Activated CD8-positive, alpha-beta T cell treated with anti-CD3 and anti-CD28 coated beads for 36 hours (primary cell): ENCODE measurements at places on chromosomes 6 and 20. TPM values are rescaled to one million over a fixed set of nuclear protein-coding genes. Genes with fewer than 3 reads are reported as not detected.

DNA sequence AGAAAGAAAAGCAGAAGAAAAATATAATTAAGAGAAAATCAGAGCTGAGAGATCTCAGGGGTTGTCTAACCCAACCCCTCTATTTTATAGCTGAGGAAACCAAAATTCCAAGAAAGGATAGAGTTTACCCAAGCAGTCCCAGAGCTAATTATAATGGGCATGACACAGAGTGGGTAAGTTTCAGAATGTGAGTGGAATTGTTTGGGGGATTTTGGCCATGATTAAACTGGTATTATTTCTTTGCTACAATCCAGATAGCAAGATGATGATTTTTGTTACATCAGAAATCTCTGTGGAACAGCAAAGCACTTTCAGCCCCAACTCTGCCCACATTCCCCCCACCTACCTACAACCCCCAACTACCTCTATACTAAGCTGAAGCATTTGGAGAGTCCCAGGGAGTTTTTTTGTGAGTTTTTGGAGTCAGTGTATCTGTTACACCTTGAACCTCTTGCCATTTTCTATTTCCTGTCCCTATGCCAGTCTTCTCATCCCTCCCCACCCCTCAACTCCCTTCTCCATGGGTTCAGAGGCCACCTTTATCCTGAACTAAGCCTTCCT lies 24.7 kb downstream of the POFUT1 start:
- peak; percentile 74 for DNase-seq

DNA sequence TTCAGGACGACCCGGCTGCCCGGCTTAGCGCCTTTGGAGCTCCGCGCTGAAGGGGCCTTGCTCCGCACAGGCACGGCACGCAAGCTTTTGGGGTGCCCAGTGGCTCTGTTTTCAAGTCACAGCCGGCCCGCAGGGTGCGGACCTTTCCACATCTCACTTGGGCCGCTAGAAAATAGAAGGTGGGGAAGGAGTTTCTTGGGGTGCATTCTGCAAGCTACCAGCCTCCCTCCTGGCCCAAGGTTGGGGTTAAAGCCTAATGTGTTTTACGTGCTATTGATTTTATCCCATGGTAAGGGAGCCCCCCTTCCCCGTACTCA lies 561 bp downstream of the KAT14 start:
- no peak for DNase-seq

GRCh38 chr6:142881761-142882160 lies 63.2 kb downstream of the HIVEP2 start:
- DNase-seq: no peak

Gene SERAC1
- total RNA-seq: 4.2 TPM

GRCh38 chr6:106988664-106989063 lies 14.1 kb upstream of the CD24 start:
- DNase-seq: no peak

DNA sequence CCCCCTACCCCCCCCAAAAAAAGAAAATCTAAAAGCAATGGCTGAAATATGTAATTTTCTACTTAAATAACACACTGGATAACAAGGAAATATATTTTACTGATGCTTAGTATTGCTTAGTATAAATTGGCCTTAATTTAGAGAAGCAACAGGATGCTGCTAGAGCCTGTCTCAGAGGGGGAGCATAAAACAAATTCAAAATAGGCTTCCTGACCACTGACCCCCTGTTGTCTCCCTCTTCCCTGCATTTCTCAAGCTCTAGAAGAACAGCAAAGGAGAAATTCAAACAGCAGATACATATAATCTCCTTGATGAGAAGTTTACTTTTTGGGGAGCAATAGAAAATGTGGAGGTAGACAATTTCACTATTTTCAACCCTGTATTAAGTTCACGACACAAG lies 631.1 kb upstream of the GJE1 start:
- DNase-seq: no peak

DNA sequence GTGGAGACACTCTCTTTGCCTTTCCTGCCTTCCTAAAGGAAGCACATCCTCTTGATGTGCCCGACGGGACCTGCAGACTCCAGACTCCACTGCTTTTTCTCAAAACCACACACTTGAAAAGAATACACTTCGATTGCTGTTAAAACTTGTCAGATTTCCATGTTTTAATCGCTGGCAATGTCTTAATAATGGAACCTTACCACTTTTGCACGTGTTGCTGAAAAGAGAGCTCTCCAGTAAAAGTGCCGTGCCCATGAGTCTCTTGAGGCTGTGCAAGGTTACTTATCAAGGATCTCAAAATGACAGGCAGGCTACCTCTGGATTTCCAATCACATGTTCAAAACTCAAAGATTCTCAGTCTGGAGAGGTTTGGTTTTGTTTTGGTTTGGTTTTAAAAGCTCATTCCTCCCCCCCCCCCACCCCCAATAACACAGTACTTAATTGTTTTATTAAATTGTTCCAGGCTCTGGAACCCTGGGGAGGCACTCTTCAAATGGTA lies 12.0 kb upstream of the TFAP2A start:
- DNase-seq: no peak

- no peak for DNase-seq
Measured at GRCh38 chr6:15577106-15577505, 85.7 kb downstream of the DTNBP1 start.

DNA sequence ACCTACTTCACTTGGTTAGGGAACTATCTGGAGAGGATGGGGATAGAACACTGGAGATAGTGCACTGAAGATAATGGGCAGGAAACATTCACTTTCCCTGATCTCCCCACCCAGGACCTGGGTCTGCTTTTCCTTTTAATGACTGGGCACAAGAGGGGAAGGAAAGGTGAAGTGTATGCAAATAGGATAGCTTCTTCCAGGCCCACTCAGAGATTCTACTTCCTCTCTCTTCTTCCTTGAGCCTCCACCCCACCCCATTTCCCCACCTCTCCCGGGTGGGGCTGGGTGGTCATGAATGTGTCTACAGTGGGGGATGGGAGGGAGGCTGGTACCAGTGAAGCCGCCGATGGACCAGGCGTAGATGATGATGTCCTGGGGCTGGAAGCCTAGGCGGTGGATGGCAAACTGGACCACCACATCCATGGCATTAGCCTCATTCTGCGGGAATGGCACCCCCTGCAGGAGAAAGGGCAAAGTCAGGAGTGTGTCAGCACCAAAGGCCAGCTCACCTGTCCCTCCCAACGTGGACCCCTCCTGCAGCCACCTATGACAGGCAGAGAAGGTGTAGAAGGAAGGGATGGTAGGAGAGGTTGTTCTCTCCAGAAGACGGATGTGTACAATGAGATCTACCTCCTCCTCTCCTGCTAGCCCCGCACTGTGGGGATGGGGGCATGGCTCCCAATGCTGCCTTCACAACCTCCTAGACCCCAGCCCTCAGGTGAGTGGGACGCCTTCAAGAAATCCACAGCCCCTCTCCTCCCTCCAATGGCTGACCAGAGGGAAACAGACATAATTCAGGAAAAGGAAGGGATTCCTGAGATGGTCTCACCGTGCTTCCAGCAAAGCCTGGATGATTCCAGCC lies 8.6 kb upstream of the LY6G5C start:
- peak; percentile 28 for DNase-seq

DNA sequence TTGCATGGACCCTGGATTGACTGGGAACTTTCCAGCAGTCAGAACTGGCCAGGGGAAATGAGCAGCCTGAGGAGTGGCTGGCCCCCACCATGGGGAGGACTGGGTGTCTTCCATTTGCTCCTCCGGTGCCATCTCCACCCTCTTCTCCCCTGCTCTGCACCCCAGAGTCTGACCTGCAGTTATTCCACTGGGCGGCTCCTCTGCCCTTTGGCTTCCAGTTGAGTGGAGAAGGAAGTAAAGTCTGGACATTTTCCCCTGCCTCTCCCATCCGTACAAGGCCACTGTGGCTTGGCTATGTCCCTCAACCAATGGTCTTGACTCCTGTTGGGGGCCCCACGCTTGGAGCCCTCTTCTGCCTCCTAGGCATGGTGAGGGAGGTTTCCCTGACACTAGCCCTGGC lies 47.9 kb upstream of the NEDD9 start:
- no peak for DNase-seq

DNA sequence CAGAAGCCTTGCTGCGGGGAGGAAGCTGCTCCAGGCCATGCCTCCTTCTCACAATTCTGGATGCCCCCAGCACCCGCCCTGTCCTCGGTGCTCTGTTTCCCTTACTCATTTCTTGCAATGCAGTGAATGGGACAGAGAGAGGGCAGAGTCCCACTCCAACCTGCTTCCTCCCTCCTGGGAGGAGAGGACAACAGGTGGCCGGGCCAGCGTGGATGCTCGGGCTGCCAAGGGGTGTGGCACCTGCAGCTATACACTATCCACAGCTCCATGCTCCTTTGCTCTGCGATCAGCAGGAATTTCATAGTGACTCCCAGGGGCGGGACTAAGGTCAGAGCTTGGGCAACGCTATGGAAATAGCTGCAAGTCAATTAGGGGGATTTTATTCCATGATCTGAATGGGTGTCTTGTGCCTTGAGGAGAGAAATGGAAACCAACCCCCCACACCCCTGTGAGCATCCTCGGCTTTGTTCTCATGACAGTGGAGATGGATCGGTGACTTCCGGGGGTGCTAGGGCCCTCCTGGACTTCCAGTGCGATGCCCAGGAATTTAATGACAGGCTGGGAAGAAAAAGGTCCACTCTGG lies 192.5 kb downstream of the MYLK4 start:
- DNase-seq: no peak

Gene MUC21
- not detected for total RNA-seq

Gene FOXF2
- not detected for total RNA-seq

Gene OR2H1
- total RNA-seq: not detected

- DNase-seq: no peak
Measured at GRCh38 chr6:14974792-14975470, 270.9 kb upstream of the JARID2 start.

- no peak for DNase-seq
Measured at GRCh38 chr6:164066335-164066734, 651.8 kb downstream of the QKI start.

Gene CASP8AP2
- 33.6 TPM for total RNA-seq

- DNase-seq: no peak
Measured at GRCh38 chr6:44699082-44699481, 311.6 kb downstream of the CDC5L start.
